Activated naive CD4-positive, alpha-beta T cell treated with anti-CD3 and anti-CD28 coated beads, Interleukin-2, amount 10 ng/mL, durations not matched to agents 7 days and 5 days (primary cell): ENCODE measurements at places on chromosomes 7 and 10.
A peak's percentile ranks its signal among the peaks of the same experiment; 100 is the strongest.

DNA sequence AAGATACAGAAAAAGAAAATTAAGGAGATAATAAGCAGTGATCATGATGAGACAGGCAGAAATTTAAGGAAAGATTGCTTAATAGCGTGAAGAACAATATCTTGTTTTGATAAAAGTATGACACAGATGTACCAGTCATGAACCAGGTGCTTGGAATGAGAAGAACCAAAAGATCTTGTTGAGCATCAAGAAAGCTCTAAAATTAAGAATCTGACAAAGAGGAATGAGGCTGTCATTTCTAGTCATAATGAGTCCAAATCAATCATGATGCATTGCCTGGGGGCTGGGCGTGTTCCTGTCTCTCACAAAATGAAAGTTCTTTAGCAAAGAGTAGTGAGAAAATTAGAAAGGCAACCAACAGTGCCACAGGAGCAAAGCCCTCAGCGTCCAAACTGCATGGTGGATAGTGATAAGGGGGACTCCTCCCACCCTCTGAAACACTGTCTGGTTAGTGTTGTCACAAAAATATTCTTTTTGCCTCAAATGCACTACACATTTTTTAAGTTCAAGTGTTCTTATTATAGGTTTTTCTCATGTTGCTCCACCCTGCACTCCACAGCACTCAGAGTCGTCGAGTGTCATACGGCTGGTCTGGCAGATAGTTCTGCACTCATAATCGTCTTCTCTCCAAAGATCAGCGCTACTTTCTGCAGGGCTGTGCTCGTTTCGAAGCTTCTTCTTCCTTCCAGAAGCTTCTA is 439.6 kb downstream of the TNS3 start:
- H3K4me1 ChIP-seq = no peaks in the 10 kb centered on the region
- no peaks in the 10 kb centered on the region for H3K36me3 ChIP-seq
- no peaks in the 10 kb centered on the region for H3K27me3 ChIP-seq
- DNase-seq = no peak
- H3K27ac ChIP-seq = no peak overlapping the region
- H3K4me3 ChIP-seq = no peak overlapping the region

GRCh38 chr7:16668049-16668858 is 22.3 kb downstream of the BZW2 start:
- DNase-seq = no peak
- no peaks in the 10 kb centered on the region for H3K27me3 ChIP-seq
- H3K4me3 ChIP-seq = no peak overlapping the region
- H3K27ac ChIP-seq = no peak overlapping the region

- H3K4me1 ChIP-seq = peaks cover 2% of the 10 kb centered on the region
- H3K4me3 ChIP-seq = no peak overlapping the region
- DNase-seq = no peak
- no peaks in the 10 kb centered on the region for H3K36me3 ChIP-seq
- peaks cover 58% of the 10 kb centered on the region for H3K27me3 ChIP-seq
Observed at GRCh38 chr7:151549644-151550043, 29.9 kb upstream of the RHEB start.

DNA sequence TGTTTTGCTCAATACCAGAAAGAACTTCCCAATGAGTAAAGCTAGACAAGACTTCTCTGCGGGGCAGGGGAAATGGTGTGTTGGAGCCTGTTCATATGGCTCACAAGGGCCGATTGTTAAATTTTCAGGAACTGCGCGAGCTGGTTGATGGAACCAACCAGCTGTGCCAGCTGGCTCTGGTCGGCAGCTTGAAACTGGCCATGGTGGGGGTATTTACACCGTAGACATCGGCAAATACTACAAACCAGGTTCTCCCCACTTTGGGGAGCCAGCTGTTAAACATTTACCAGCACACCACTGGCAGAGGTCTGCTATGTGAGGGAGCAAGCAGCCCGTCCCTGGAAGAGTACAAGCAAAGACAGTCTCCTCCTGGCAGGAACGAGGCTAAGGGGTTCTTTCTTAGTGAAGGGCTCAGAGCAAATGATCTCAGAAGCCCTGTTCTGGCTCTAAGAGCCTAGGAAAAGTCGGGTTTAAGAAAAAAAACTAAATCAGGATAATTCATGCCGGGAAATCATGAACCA is 8.8 kb upstream of the ZMIZ1 start:
- peaks cover 54% of the 10 kb centered on the region for H3K27me3 ChIP-seq
- peaks cover 28% of the 10 kb centered on the region for H3K4me1 ChIP-seq
- H3K36me3 ChIP-seq = no peaks in the 10 kb centered on the region
- H3K27ac ChIP-seq = no peak overlapping the region
- no peak overlapping the region for H3K4me3 ChIP-seq

- no peaks in the 10 kb centered on the region for H3K27me3 ChIP-seq
- DNase-seq = no peak
- H3K4me1 ChIP-seq = no peaks in the 10 kb centered on the region
- no peak overlapping the region for H3K4me3 ChIP-seq
- no peak overlapping the region for H3K27ac ChIP-seq
Observed at GRCh38 chr7:31835471-31835870, 148.5 kb downstream of the PPP1R17 start.

- peaks cover 15% of the 10 kb centered on the region for H3K27me3 ChIP-seq
- no peak overlapping the region for H3K4me3 ChIP-seq
- no peaks in the 10 kb centered on the region for H3K36me3 ChIP-seq
Observed at GRCh38 chr7:30708983-30709382, 26.7 kb upstream of the CRHR2 start.

DNA sequence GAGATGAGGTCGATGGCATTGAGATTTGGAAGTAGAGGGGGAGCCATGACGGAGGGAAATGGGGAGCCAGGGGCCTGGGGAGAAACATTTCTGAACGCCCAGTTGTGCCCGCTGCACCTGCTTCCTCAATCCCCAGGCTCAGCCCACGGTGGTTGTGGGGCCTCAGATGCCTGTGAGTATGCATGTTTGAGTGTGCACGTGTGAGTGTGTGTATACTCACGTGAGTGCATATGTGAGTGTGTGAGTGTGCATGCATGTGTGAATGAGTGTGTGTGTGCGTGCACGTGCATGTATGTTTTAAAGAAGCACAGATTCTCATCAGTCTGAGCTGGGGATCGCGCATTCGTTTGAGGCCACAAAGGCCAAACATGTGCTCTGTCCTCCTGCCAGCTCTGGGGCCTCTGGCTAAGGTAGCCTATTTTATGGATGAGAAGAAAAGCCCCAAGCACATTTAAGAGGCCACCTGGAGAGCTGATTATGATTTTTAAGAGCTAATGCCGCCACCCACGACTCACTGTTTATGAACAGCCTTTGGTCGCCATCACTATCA is 154.8 kb downstream of the ARHGAP12 start:
- peaks cover 7% of the 10 kb centered on the region for H3K27me3 ChIP-seq
- H3K36me3 ChIP-seq = no peaks in the 10 kb centered on the region
- no peak overlapping the region for H3K27ac ChIP-seq

DNA sequence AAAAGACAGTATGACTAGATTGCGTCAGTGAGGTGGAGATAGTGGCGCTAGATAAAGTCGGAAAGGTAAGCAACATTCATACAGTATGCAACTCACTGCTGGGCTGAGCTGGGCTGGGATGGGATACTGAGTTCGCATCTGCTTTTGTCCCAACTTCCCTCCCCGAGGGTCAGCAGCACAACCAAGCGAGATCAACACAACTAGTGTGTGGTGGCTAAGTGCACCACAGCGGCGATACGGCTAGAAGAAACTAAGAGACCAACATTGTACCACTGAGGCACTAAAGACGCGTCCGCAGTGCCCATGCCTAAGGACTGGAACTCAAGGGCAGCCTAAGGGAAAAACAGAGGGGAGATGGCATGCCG is 467 bp downstream of the EXOSC1 start:
- no peak for DNase-seq
- H3K4me1 ChIP-seq = peaks cover 55% of the 10 kb centered on the region
- H3K27me3 ChIP-seq = no peaks in the 10 kb centered on the region
- H3K4me3 ChIP-seq = peak overlapping the region; percentile 88

DNA sequence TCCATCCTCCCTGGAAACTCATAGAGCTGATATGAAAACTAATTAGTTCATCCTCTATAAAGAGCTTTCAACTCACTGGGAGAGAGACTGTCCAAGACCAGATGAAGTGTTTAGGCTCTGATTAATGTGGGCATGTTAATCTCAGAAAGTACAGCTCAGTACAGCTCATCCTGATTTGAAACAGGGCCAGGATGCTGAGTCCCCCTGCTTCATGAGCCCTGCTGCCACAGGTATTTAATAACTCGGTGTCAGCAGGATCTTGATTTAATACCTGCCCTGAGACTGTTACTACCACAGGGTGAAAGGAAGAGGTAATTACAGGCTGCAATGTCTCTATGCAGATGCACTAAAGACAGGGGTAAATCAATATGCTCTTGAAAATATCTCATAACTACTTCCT is 10.8 kb downstream of the LMOD2 start:
- no peak overlapping the region for H3K4me3 ChIP-seq
- no peaks in the 10 kb centered on the region for H3K4me1 ChIP-seq
- no peaks in the 10 kb centered on the region for H3K36me3 ChIP-seq
- H3K27me3 ChIP-seq = peaks cover 13% of the 10 kb centered on the region
- no peak overlapping the region for H3K27ac ChIP-seq
- DNase-seq = no peak

DNA sequence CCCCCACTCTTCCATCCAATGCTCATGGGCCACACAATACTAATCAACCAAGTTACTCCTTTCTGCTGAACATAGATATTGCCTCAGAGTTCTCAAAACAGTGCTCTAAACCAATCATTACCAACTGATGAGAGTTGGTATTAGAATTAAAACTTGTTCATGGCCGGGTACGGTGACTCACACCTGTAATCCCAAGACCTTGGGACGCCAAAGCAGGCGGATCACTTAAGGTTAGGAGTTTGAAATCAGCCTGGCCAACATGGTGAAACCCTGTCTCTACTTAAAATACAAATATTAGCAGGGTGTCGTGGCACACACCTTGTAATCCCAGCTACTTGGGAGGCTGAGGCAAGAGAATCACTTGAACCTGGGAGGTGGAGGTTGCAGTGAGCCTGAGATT is 8.2 kb downstream of the TM9SF3 start:
- no peak for DNase-seq
- H3K36me3 ChIP-seq = peaks cover 34% of the 10 kb centered on the region
- no peak overlapping the region for H3K27ac ChIP-seq
- no peaks in the 10 kb centered on the region for H3K27me3 ChIP-seq
- H3K4me3 ChIP-seq = no peak overlapping the region

GRCh38 chr7:26425655-26426054 is 134.0 kb downstream of the SNX10 start:
- no peak for DNase-seq
- peaks cover 18% of the 10 kb centered on the region for H3K27me3 ChIP-seq
- H3K4me1 ChIP-seq = no peaks in the 10 kb centered on the region
- no peaks in the 10 kb centered on the region for H3K36me3 ChIP-seq
- H3K4me3 ChIP-seq = no peak overlapping the region

DNA sequence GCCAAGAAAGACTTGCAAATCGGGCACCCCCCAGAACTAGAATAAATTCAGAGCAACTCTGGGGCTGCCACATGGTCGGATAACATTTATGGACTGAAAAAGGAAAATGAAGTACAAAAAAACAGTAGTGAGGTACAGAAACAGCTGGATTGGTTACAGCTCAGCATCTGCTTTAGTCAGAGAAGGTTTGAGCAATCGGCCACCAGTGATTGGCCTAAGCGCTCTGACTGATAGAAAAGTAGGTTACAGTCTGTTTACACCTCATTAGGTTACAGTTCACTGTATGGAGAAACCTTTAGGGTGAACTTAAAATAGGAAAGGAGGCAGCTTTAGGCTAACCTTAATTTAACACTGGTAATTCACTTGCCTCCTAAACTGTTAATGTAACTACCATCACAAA is 102.0 kb upstream of the DKK1 start:
- H3K4me3 ChIP-seq = no peak overlapping the region
- H3K27me3 ChIP-seq = no peaks in the 10 kb centered on the region
- no peaks in the 10 kb centered on the region for H3K36me3 ChIP-seq
- H3K27ac ChIP-seq = no peak overlapping the region
- DNase-seq = no peak

- no peaks in the 10 kb centered on the region for H3K27me3 ChIP-seq
- no peak overlapping the region for H3K27ac ChIP-seq
- no peak for DNase-seq
- H3K36me3 ChIP-seq = peaks cover 18% of the 10 kb centered on the region
Observed at GRCh38 chr7:105672801-105673200, 91.5 kb upstream of the EFCAB10 start.

GRCh38 chr10:49363309-49364031 is 32.4 kb downstream of the DRGX start:
- DNase-seq = no peak
- peaks cover 13% of the 10 kb centered on the region for H3K27me3 ChIP-seq
- H3K27ac ChIP-seq = no peak overlapping the region
- no peaks in the 10 kb centered on the region for H3K36me3 ChIP-seq
